NCI-H1930 (cell line): ENCODE measurements at places on chromosomes 5 and 9.

DNA sequence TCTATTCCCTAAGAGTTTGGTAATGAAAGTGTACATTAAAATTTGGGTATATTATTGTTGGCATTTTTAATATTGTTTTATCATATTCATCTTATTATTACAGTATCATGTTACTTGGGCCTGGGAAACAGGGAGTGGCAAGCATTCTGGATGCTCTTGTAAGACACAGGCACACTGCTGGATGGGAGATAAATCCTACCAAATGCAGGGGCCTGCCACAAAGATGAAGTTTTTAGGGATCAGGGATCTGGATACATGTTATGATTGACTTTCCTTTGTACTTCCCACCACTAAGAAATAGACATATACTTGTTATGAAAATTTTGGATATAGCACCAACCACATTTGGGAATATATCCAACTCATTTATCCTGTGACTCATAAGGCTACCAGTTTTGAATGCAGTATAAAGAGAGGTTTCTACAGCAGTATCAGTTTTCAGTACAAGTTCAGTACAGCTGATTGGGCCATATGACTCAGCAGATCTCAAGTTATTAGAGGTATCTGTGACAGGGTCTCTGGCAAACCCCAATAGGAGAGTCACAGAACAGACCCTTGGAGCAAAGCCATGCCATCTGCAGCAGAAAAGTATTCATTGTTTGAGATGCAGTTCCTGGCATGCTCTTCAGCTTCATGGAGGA, 360.1 kb downstream of the DMAC1 start:
- DNase-seq: no peak

DNA sequence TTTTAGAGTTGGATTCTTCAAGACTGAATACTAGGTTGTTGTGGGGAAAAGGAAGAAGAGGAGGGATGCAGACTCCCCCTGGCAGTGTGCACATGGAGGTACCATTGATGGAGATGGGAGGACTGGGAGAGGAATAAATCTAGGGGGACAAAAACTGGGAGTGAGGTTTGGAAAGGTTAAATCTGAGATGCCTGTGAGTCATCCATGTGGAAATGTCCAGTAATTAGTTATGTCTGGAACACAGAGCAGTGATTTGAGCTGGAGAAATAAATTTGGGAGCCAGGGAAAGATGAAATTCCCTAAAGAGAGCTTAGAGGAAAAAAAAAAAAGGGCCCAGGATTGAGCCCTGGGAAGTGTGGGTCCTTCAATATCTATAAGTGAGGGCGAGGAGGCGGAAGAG, 8.0 kb upstream of the CCIN start:
- DNase-seq: no peak

DNA sequence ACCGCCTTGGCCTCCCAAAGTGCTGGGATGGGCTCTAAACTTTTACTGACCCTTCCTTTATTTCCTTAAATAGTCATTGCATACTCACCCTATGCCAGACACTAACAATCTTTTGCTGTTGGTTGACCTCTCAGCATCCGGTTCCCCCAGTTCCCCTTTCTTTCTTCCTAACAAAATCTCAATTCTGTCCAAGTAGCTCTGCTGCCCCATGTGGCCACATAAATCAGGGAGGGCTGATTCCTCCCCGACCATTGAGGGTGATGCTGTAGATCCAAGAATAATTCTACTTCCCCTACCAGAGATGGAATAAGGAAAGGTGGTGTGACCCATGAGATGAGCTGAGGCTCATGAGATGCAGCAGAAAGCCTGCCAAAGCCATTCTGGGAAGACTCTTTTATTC, 315.3 kb upstream of the MSX2 start:
- DNase-seq: no peak

DNA sequence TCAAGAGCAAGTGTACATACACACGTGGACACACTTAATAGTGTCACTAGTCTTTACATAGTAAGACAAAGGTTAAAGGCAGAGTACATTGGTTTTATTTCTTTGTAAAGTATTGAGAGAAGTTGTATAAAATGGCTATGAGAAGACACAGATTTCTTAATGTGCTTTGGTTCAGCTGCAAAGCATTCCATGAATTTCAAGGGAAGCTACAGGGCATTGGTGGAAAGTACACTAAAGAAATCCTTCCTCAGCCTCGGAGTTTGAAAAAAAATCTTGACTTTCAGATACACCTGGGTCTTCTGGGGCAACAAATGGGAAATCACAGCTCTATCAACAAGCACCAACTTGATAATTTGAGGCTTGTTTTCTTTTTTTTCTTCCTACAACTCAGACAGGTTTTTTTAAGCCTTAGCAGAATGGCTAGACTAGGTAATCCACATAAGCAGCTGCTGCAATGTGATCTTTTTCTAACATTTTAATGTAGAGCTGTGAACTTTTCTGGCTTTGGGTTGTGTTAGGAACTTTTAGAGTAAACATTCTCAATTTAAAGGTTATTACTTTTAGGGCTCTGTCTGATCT, 140.4 kb upstream of the FST start:
- no peak for DNase-seq

DNA sequence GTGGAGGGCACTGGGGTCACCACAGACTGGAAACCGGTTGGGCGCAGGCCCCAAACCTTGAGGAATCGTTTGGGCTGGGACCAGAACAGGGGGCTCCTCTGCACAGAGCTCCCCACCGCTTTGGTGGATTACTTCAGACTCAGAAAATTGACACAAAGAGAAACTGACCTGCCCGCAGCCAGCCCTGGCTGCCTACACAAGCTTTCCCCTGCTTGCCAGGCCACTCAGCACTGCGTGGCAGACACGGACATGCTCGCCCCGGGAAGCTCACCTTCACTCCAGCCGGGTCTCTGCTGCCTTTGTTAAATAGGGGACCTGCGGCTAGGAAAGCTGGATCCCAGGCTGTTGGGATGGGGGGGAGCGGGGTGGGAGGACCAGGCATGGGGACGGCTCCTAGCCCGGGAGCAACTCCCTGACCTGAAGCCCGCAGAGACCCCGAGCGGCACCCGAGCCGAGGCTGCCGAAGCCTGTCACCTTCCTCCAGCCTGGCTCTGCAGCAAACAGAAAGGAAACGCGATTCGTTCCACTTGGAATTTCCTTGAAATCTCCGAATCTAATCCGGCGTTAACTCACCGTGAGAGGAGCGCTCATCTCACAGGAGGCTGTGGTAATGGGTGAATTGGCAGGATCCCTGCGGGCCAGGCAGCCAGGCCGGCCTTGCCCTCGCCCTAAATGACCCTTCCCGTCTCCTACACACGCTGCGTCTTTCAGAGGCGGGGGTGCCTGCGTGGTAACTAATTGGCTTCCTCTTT, 8.8 kb downstream of the PAX5 start:
- no peak for DNase-seq
